Activated CD4-positive, alpha-beta T cell treated with anti-CD3 and anti-CD28 coated beads, Interleukin-2, amount 50 U/mL, for 24 hours (primary cell): ENCODE measurements at places on chromosomes 3 and 15.

DNA sequence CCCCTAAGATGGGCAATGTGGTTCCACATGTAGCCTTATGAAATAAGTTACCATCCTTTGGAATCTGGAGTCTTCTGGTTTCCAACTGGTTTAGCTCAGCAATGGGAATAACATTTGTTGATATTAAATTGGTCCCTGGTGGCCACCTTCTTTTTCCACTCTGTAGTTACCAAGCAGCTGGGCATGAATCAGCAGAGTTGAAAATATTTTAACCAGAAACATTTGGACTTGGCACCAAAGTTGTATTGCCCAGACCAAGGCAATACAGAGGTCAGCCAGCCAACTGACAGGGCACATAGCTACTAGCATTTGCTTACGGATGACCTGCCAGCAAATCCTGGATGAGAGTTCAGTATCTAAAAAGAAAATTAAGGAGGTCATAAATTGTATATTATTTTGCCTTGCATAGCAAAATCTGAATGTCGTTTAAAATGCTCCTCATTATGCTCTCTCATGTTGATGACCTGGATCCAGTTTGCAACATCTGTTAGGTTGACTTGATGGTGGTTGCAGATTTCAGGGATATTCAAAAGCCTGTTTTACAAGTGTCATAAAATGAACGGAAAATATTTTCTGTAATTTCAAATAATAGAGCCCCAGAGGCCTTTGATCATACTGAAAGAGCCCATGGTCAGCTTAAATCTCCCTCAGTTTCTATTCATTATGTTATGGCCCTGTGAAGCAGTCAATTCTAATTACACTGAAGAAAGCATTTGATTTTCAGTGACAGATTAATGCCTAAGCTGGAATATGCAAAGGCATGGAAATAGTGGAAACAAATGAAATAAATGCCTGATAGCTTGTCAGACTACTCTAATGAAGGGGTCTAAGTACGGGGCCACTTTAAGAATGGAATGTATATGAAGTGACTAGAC is 54.6 kb downstream of the PPM1L start:
- DNase-seq: no peak

GRCh38 chr3:52345521-52346109 is 29.5 kb downstream of the DNAH1 start:
- DNase-seq: no peak

- DNase-seq: no peak
Observed at GRCh38 chr3:14240366-14240765, 61.7 kb downstream of the LSM3 start.

- DNase-seq: no peak
Observed at GRCh38 chr3:174938102-174938501, 79.0 kb downstream of the NAALADL2 start.

DNA sequence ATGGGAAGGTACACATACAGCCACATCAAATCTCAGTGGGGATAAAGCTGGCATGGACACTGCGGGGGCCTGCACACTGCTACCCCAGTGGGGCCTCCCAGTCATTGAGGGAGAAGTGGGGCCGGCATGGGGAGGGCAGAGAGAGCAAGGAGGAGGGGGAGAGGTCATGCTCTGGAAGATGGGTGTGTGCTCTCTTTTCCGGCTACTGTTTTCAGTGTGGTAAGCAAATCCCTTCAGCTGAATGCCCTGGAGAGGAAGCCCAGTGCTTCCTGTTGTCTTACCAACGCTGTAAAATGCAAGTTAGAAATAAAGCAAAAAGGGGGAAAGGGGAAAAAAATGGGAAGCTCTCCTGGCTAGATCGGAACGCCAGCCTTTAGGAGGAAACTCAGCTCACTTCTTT is 30.8 kb downstream of the NRROS start:
- no peak for DNase-seq

DNA sequence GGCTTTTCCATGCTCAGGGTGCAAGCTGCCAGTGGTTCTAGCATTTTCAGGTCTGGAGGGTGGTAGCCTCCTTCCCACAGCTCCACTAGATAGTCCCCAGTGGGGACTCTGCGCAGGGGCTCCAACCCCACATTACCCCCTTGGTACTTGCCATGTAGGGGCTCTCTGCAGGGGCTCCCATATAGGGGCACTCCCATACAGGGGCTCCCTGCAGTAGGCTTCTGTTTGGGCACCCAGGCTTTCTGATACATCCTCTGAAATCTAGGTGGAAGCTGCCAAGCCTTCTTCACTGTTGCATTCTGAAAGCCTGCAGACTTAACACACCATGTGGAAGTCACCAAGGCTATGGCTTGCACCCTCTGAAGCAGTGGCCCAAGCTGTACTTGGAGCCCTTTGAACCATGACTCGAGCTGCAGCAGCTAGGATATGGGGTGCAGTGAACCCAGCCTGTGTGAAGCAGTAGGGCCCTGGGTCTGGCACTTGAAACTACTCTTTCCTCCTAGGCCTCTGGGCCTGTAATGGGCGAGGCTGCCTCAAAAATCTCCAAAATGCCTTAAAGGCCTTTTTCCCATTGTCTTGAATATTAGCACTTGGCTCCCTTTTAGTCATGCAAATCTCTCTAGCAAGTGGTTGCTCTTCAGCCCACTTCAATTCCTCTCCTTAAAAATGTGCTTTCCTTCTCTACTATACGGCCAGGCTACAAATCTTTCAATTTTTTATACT is 96.4 kb downstream of the TPRA1 start:
- no peak for DNase-seq

- DNase-seq: no peak
Observed at GRCh38 chr15:31458596-31459399, 132.2 kb downstream of the KLF13 start.

GRCh38 chr3:73597476-73597875 is 27.3 kb downstream of the PDZRN3 start:
- no peak for DNase-seq

DNA sequence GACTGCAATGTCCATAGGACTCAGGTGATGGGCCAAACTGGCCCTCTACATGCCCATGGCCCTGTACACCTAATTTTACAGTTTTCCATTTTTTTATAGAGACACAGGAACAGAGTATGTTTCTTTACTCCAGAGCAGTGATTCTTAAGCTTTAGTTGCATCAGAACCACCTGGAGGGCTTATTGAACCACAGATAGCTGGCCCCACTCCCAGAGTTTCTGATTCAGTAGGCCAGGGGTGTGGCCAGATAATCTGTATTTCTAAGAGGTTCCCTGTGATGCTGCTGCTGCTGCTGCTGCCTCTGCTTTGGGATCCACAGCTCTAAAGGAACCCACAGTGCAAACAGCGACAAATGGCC is 5.1 kb downstream of the RBP1 start:
- no peak for DNase-seq

DNA sequence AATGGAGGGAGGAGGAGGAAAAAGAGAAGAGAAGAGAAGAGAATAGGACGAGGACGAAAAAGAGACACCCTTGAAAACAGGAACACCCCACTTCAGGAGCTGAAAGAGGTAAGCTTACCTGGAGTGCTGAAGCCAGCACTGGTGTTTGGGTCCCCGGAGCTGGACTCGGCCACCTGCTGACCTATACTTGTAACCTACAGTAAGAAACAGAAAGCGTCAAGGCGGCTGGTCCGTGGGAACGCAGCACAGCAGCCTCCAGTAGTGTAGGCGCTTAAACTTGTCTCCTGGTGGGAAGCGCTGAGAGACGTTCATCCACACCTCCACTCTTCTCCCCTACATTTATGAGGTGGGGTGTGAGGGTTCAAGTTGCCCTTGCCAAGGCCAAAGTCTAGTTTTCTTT is 141.0 kb downstream of the NSMCE3 start:
- DNase-seq: no peak

DNA sequence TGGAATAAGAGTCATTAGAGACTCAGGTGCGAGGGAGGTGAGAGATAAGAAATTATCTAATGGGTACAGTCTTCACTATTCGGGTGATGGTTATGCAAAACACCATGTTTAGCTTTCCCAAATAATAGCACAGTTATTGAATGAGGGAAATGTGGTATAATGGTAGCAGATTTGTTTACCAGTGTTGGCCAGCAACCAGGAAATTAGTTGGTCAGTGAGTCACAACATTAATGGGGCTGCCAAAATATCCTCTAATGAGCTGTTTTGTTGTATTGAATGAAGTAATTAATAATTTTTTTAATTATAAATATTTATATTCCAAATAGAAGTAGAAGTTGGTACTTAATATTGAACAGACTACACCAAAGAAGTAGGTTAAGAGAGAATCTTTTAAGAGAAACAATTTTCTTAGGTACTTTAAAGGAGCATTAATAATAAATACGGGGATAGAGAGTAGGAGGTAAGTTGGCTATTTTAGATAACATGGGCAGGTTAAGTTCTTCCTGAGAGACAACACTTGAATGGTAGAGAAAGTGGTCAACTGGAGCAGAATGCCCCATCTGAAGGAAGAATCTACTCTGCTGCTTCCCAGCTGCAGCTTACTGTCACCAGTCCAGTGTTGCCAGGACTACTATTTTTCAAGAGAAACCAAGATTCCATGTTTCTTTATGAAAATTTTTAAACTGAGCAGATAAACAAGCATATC is 218.8 kb downstream of the UBE2E2 start:
- DNase-seq: no peak

DNA sequence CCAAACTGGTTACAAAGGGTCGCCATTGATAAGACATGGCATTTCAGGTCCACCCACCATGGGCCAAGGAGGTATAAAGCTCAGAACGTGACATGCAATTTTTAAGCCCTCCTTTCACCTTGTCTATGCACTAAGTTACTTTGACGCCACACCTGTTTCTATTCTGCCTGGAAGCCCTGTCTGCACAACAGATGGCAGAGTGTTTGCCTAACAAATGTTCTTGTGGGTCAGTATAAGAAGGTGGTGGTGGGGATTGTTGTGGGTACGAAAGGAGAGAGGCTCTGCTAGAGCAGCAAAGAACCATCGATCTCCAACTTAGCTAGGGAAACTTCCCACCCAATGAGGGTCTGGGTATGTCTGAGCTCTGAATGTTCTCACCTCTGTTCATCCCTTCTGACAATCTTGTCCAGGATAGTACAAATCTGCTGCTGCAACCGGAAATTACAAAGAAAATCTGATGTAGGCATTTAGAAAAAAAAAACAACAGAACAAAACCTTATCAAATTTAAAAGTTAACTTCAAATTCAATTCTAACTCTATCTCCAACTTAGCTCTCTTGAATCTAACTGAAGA is 945.0 kb upstream of the CFAP20DC start:
- DNase-seq: no peak

GRCh38 chr3:114447545-114447944 is 153.7 kb downstream of the TIGIT start:
- no peak for DNase-seq

GRCh38 chr15:42692536-42692935 is 44.4 kb downstream of the CDAN1 start:
- DNase-seq: no peak

GRCh38 chr3:23999012-23999641 is 54.0 kb downstream of the NR1D2 start:
- DNase-seq: peak; percentile 48

- DNase-seq: no peak
Observed at GRCh38 chr3:30059240-30059639, 547.2 kb upstream of the TGFBR2 start.

DNA sequence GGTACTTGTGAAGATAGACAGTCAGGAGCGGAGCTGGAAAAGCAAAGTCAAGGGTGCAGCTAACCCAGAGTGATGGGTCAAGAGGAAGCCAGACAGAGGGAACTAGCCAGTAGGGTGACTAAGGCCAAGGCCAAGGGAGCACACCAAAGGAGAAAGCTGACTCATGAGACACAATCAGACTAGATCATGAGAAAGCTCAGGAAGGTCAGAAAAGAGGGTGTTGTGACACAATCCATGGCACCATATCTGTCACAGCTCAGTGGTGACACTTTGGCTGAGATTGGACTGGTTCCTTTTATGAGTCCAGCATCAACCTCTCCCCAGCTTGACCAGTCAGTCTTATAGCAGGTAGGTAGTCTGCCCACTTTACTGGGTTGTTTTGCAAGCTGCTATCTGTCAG is 22.2 kb downstream of the P2RY1 start:
- no peak for DNase-seq

GRCh38 chr3:188076176-188076575 is 77.8 kb upstream of the LPP start:
- no peak for DNase-seq

- no peak for DNase-seq
Observed at GRCh38 chr15:101433396-101433795, 56.1 kb downstream of the PCSK6 start.

GRCh38 chr3:193731656-193732055 is 138.6 kb downstream of the OPA1 start:
- no peak for DNase-seq

DNA sequence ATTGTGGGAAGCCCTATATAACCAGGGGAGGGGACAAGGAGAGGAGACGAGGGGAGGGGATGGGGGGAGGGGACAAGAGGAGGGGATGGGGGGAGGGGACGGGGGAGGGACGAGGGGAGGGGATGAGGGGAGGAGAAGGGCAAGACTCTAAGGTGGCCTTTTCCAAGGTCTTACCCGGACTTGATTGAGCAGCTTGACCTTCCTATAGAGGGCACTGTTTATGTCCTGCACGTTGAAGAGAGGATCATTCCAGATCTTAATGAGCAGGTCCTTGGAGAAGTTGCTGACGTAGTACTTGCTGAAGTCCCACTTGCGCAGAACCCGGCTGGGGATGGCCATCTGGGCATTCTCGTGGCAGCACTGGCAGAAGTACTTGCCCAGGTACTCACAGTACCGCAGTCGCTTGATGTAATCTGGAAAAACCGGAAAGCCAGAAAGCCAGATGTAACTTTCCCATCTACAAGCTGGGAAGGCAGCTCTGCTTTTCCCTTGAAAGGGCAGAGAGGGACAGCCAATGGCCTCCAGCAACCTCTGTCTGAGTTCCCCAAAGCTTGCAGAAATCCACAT is 55.7 kb downstream of the RUBCN start:
- no peak for DNase-seq

- DNase-seq: no peak
Observed at GRCh38 chr15:98395974-98396610, 252.2 kb upstream of the IGF1R start.

DNA sequence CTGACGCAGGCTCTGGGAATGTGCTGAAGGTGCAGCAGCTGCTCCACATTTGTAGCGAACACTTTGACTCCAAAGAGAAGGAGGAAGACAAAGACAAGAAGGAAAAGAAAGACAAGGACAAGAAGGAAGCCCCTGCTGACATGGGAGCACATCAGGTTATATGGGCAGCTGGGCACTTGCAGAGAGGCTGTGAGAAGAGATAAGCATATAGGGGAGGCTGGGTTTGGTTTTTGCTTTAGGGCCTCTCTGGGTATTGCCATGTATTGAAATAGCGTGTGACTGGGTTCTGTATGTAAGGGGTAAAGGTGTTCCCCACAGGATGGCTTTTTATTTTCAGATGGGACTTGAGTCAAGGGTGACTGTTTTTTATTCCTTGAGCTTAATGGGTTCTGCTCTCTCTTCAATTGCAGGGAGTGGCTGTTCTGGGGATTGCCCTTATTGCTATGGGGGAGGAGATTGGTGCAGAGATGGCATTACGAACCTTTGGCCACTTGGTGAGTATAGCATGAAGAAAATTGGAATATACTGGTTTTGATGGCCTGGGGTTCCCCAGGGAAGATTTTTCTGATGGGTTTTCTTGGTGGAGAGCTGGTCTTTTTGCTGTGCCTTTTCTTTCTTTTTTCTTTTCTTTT is 7.4 kb downstream of the PSMD2 start:
- DNase-seq: no peak

- DNase-seq: no peak
Observed at GRCh38 chr3:29898171-29898965, 617.5 kb downstream of the RBMS3 start.

GRCh38 chr3:69204315-69204957 is 82.0 kb upstream of the LMOD3 start:
- DNase-seq: no peak
